ENCODE measurements at places on chromosomes 6 and 20.

DNA sequence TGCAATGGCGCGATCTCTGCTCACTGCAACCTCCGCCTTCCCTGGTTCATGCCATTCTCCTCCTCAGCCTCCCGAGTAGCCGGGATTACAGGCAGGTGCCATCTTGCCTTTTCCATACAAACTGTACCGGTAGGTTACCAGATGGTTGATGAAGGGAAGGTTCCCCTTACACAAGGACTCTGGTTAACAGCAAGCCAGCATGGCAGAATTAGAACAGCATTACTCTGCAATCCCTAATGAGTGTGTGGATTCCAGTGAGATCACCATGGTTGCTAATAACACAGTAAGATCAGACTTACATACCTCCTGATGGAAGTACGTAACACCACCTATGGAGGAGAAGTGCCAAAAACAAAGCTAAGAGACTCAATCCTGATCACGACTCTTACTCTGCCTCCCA, 51.7 kb downstream of the TTI1 start:
- DNase-seq = no peak

- no peak for DNase-seq
These were observed 4.1 kb upstream of the MYT1 start for GRCh38 chr20:64160118-64160517.

DNA sequence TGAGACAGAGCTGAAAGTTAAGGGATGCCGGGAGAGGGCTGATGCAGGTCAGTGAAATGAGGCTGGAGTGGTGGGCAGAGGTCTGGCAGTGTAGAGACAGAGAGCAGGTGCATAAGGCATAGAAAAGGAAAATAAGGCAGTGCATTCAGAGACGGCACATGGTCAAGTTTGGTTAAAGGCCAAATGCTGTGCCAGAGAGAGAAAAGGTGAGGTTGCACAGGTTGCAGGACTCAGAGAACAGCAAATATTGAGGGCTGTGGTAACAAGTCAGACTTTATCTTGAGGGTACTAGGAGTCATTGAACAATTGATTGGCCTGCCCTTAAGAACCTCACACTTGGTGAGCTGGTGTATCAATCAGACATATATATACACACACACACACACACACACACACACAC, 102.9 kb upstream of the TSHZ2 start:
- no peak for DNase-seq

DNA sequence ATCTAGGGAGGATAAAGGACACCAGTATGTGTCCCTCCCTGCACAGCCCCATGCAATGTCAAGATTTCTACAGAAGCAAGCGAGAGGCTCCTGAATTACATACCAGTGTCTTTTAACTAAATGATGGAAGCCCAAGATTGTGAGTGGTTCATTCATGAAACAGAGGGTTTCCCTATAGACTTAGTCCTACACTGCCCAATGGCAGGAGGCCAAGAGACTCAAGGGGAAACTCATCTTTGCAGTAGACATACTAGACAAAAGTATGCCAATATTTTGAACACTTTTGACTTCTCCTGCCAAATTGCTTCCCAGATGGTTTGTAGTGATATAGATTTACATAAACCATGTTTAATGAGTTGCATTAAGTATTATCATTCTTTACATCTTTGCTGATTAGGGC, 557.2 kb upstream of the JAG1 start:
- DNase-seq = no peak

DNA sequence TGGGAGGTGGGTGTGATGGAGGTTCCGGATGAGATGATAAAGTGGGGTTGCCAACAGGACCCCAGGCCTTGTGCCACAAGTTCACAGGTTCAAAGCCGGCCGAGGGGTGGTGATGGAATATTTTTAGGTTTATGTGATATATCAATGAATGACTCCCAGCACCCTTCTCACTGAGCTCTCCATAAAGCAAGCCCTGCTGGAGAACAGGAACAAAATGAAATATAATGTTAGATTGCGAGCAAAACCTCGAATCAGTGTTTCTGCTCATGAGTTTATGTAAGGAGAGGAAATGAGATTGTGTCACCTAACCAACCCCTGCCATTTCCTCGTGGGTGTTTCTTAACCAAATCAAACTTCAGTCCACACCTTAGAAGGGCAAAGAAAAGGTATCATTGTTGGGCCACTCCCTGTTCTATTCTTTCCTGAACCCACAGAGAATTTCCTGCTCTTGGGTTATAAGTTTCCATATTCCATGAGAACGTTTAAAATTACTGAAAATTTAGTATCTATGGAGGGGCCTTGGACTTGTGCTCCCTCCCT, 192.2 kb upstream of the EXOC2 start:
- no peak for DNase-seq

GRCh38 chr20:53901064-53901463, 169.3 kb downstream of the BCAS1 start:
- DNase-seq = no peak

Measured in NCI-H774 (cell line).